ENCODE measurements at places on chromosomes 4 and X. TPM values are rescaled to one million over a fixed set of nuclear protein-coding genes. Genes with fewer than 3 reads are reported as not detected.

Gene FRMPD4
- total RNA-seq, result not detected

Gene ARAP2
- 0.22 TPM for total RNA-seq

Gene MUC7
- total RNA-seq, result not detected

Gene IL3RA
- total RNA-seq, result not detected

Gene PLRG1
- 121 TPM for total RNA-seq

Gene CETN2
- 19.7 TPM for total RNA-seq

Gene ARX
- not detected for total RNA-seq

Gene MSX1
- 6.3 TPM for total RNA-seq

Gene MAOA
- total RNA-seq, result 1.9 TPM

Gene HTN3
- total RNA-seq, result not detected

Gene STATH
- not detected for total RNA-seq

Gene PAK3
- total RNA-seq, result not detected

Gene TSPAN6
- 0.27 TPM for total RNA-seq

Gene TFDP3
- total RNA-seq, result not detected

Gene F8A2
- not detected for total RNA-seq

Gene S100P
- total RNA-seq, result 16.8 TPM

Gene CCSER1
- total RNA-seq, result not detected

Gene HSFX3
- not detected for total RNA-seq

Gene SRPX2
- total RNA-seq, result not detected

Gene ZNF674
- 2.5 TPM for total RNA-seq

Gene P2RY8
- total RNA-seq, result 0.72 TPM

Gene ZNF630
- total RNA-seq, result 0.29 TPM

Gene VCX
- total RNA-seq, result 9.0 TPM

Gene BRS3
- total RNA-seq, result not detected

Gene MAGEA8
- total RNA-seq, result 2.2 TPM

Gene GYPB
- total RNA-seq, result 41.8 TPM

Gene HMGN5
- 5.2 TPM for total RNA-seq

Gene CLDN22
- not detected for total RNA-seq

Gene ZNF330
- total RNA-seq, result 78.0 TPM

Gene NCAPG
- total RNA-seq, result 73.4 TPM

Gene ZCCHC18
- total RNA-seq, result not detected

Gene NWD2
- total RNA-seq, result not detected

Gene IL9R
- 2.2 TPM for total RNA-seq
